ENCODE measurements at places on chromosomes 13 and 19. TPM values are rescaled to one million over a fixed set of nuclear protein-coding genes. Genes with fewer than 3 reads are reported as not detected.

GRCh38 chr13:28485551-28485950 lies 9.4 kb downstream of the FLT1 start:
- DNase-seq = no peak

DNA sequence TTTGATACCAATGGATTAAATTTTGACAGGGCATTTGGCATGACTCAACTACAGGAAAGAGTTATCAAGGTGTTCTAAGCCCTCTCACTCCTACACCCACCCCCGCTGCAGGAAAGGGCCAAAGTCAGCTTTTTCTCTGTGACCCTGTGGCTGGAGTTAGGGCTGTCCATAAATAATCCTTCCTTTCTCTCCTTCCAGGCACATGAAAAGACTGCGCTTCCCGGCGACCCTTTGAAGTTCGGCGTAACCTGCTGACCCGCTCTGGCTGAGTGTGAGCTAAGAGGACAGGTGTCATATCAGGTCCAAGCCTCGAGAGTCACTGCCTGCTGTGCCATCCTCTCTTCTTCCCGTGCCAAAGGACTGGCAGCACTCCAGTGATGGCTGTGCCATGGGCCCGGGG lies 25.6 kb downstream of the ZNF114 start:
- DNase-seq = no peak

The PRR19 gene
- 0.51 TPM for total RNA-seq

The CGB1 gene
- not detected for total RNA-seq

GRCh38 chr19:42090672-42091071 lies 14.7 kb downstream of the ZNF574 start:
- DNase-seq = no peak

GRCh38 chr19:6150289-6150688 lies 14.8 kb downstream of the ACSBG2 start:
- DNase-seq = no peak

The HRC gene
- not detected for total RNA-seq

DNA sequence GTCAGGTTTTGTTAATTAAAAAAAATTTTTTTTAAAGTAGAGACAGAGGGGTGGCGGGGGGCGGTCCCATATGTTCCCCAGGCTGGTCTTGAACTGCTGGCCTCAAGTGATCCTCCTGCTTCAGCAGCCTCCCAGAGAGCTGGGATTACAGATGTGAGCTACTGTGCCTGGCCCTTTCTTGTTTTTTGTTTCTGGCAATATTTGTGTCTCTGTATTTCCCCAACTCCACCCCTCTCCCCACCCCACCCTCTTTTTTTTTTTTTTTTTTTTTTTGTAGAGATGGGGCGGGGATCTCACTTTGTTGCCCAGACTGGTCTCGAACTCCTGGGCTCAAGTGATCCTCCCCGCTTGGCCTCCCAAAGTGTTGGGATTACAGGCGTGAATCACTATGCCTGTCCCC lies 600 bp upstream of the CAPN12 start:
- no peak for DNase-seq

DNA sequence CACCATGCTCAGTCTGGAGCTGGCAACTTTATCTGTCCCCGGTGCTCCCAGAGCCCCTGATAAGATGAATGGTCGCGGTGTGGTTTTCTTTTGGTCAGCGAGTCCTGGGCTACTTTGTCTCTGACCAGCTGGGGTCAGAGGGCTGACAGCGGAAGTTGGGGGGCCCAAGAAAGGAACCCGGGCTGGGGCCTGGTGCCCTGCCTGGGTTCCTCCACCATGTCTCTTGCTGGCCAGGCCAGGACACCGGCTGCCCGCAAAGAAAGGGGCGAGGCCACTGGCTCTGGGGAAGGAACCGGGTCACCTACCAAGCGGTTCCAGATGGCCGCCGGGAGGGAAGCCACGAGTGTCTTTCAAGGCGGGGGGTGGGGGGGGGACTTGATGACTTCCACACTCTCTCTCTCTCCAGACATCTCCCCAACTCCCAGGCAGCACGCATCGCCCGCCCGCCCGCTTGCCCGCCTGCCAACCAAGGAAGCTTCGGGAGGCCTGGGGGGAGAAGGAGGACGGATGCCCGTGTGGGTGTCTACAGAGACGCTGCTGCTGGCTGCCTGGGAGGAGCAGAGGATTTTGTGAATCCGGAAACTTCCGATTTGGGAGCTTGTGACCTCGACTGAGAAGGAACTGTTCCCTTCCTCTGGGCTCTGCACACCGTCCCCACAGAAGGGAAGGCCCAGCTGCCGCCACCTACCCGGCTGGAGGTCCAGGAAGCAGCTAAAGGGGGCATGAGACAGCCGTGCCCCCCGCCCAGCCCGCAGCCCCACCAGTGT lies 1.1 kb downstream of the PIP5K1C start:
- peak; percentile 59 for DNase-seq

DNA sequence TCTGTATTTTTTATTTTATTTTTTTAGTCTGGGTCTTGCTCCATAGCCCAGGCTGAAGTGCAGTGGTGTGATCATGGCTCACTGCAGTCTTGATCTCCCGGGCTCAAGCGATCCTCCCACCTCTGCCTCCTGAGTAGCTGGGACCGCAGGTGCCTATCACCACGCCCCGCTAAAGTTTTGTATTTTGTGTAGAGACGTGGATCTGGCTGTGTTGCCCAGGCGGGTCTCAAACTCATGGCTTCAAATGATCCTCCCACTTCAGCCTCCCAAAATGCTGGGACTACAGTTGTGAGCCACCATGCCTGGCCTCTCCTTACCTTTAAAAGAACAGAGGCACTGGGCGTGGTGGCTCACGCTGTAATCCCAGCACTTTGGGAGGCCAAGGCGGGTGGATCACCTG lies 4.2 kb upstream of the MAG start:
- no peak for DNase-seq

The ZNF229 gene
- total RNA-seq = 9.1 TPM

GRCh38 chr13:77516342-77516789 lies 19.1 kb upstream of the SCEL start:
- DNase-seq = peak; percentile 73

DNA sequence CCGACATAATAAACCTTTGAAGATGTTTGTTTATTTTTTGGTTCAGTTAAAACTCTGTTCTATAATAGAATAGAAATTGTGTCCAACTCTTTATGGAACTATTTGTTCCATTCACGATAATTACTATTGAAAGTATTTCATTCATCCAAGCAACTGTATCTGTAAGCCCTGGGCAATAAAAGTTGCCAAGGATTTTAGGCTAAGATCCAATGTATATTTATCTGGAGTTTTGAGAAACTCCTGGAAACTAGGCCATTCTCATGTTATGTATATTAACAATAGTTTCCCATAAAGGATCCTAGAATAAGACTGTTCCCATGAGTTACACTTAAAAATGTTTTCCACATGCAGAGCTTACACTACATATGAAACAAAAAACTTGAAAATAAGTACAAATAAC lies 261.6 kb downstream of the SLITRK6 start:
- DNase-seq = no peak

DNA sequence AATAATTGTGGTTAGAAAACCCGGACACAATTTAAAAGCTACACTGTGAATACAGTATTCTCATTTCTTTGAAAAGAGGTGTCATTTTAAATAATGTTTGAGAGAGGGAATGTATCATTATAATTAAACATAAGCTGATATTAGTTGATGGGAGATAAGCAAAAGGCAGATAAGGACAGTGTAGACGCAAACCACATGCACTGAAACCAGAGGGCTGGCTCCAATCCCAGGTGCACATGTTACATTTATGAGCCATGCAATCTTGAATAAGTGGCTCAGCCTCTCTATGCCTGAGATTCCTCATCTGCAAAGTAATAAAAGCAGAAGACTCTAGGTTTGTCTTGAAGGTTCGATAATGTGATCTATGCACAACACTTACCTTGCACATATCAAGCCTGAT lies 238.7 kb downstream of the EFNB2 start:
- no peak for DNase-seq

DNA sequence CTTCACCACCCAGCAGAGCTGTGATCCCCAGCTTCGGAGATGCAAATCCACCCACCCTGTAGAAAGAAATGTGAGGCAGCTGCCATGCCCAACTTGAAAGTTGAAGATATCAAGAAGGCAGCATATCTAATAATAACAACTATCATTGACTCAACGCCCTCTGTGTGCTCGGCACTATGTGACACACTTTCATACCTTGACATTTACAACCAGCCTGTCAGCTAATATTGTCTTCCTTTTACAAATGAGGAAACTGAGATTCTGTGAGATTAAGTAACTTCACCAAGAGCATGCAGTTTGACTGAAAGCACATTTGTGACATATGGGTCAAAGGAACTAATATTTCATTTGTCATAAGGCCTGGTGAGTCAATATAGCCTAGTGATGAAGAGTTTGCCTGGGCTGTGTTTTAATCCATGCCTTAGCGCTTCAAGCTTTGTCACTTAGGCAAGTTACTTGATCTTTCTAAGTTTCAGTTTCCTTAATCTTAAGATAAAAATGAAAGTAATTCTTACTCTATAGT lies 137.0 kb downstream of the FLT1 start:
- DNase-seq = no peak

DNA sequence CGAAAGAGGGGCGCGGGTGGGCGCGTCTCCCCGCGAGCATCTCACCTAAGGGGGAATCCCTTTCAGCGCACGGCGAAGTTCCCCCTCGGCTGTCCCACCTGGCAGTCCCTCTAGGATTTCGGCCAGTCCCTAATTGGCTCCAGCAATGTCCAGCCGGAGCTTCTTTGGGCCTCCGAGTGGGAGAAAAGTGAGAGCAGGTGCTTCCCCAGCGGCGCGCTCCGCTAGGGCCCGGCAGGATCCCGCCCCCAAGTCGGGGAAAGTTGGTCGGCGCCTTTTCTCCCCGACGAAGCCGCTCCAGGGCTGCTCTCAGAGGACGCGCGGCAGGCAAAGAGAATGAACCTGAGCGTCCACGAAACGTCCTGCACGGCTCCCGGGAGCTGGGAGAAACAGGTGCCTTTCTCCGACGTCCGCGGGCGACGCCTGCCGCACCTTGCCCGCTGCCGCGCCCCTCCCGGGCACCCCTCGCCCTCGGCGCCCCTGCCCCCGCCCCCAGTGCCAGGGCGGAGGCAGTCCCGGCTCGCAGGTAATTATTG lies 366 bp upstream of the KL start:
- DNase-seq = no peak

DNA sequence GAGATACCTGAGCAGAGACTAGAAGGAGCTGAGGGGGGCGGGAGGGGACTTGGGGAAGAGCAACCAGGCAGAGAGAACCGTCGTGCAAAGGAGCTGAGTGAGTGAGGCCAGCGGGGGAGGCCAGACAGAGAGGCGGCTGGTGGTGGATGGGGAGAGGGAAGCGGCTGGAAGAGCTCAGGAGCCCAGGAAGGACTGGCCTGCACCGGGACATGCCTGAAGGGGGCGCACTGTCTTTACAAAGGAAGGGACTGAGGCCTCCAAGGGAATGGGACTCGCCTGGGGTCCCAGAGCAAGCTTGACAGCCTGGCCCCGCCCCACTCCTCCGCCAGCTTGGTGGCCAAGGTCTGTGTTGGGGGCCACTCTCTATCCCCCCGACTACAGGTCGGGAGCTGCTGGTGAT lies 14.9 kb downstream of the ONECUT3 start:
- no peak for DNase-seq

The ZNF85 gene
- total RNA-seq = 18.1 TPM

DNA sequence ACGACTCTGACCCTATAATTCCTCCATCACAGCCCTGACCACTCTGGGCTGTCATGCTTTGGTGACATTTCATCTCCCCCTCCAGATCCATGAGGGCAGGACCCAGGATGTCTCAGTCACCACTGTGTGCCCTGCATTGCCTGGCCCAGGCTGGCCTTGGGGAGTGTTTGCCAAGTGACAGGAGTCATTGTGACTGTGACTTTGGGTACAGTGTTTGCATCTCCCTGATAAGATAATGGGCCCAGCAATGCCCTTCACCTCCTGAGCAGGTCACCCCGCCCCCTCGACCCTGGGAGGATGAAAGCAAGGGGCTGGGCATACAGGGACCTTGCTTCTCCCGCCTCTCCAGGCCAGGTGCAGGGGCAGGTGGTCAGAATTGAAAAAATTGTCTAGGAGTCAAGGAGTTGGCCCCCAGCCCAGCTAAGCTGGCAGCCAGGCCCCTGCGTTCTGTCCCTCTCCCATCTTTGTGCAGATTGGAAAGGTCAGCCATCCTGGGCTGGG lies 5.9 kb upstream of the ATP4A start:
- no peak for DNase-seq

DNA sequence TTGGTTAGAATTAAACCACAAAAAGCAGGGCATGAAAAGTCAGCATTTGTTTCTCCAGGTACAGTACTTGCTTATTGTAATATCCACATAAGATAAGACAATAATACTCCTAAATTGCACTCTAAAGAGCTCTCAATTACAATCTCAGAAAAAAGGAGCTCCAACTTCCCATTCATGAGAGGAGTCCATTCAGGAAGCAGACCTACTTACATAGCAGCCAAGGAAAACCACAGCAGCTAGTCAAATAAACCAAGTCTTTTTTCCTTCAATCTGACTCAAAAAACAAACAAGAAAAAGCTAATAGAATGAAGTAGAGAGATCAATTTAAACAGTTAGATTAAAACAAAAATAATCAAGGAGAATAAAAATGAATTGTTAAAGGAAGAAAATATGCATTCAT lies 885.2 kb upstream of the SLITRK6 start:
- DNase-seq = peak; percentile 54

DNA sequence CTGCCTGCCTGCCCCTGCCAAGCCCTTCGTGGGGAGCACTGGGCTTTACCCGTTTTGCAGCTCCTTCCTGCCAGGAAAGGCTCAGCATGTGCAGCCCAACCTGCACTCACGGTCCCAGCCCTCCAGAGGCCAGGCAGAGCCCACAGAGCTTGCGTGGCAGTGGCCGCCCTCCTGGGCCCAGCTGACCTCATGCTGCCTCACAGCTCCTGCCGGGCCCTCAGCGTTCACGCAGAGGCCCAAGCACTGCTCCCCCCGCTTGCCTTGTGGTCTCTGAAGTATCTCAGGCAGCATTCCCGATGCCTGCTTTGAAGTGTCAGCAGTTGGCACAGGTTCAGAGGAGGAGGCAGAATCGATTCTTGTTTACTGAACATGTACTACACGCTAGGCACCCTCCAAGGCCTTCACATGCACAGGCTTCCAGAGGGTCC lies 32.5 kb downstream of the CAPN12 start:
- DNase-seq = peak; percentile 75

The ZNF681 gene
- total RNA-seq = 2.2 TPM

Measured in Daoy (cell line).